ENCODE measurements at places on chromosomes 3 and 15.
A peak's percentile ranks its signal among the peaks of the same experiment; 100 is the strongest.

DNA sequence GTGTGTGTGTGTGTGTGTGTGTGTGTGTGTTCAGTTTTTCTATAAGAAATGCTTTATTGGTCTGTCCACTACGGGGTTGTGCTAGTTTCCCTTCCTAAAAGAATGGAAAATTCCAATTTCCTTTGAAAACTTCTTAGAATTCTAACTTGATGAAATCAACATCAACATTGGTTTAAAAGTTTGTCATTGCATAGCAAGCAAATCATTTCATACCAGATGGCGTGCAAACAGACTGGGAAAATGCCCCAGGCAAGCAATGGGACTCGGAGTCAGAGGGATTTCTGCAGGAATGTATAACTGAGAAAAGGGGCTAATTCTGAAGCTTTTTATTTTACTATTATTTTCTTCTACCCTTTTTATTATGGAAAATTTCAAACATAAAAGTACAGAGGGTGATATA, 13.1 kb upstream of the DYNC1LI1 start:
- no peak for DNase-seq

DNA sequence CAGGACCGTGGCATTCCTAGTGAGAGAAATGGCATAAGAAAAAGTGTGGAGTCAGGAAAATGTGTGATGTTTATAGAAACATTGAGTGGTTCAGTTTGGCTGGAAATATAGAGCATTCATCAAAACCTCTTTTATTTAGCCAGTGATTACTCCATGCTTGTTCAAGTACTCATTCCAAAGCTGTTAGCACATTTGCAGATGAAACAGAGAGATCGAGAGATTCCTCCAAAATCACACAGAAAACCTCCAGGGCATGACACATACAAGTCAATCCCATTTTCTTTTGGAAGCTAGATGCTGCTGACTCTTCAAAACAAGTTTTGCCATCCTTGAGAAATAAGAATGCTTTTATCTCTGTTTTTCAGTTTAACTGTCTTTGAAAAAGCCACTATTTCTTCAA, 11.5 kb upstream of the MB21D2 start:
- peak; percentile 41 for DNase-seq

- no peak for DNase-seq
Measured at GRCh38 chr3:14286887-14287500, 108.4 kb downstream of the LSM3 start.

GRCh38 chr3:146496726-146497125, 27.4 kb upstream of the PLSCR2 start:
- no peak for DNase-seq

- no peak for DNase-seq
Measured at GRCh38 chr15:82649226-82649999, 2.2 kb upstream of the CPEB1 start.

GRCh38 chr3:25665315-25666280, 891 bp upstream of the TOP2B start:
- DNase-seq = peak; percentile 57

DNA sequence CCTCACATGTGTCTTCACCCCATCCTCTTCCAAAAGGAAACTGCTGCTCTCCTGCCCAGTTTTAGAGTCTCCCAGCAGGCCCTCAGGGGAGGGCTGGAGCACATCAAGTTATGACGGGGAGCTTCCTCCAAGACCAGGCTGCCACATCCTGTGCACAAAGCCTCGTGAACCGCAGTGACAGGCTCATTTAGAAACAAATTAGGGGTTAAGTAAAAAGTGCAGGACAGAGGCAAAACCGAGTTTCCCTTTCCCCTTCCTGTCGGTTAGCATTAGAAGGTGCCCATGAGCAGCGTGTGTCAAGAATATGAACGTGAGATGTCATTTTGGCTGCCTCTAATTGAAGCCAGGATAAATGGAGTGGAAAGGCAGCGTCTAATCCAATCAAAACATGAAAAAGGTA, 199.7 kb downstream of the ARRDC4 start:
- no peak for DNase-seq

GRCh38 chr15:38307251-38307650, 54.6 kb downstream of the SPRED1 start:
- DNase-seq = no peak

DNA sequence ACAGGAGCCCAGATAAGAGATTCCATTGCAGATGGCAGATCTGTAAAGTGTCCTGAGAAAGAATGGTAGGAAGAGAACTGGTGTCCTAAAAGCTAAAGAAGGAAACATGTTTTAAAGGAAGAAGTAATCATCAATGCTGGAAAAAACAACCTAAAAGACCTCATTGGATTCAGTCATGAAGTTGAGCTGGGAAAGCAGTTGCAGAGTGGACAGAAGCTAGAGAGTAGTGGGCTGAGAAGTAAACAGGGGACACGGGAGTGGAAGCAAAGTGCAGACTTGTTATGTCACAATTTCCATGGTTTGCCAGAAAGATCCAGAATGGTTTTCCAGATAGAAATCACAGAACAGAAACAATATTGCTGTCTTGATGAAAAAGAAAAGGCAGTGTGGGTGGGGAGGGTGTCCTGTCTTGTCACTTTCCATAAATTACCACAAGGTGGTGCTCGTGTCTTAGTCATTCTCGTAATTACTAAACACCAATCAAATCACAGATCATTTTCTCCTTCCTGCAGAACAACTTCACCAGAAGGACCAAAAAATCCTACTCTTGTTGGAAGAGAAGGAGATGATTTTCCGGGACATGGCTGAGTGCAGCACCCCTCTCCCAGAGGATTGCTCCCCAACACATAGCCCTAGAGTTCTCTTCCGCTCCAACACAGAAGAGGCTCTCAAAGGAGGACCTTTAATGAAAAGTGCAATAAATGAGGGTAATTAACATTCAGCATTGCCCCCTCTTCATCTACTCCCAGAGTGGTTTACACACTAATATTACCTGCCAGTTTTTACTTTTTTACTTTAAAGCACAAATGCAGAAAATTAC, 64.5 kb downstream of the KLHL25 start:
- DNase-seq = peak; percentile 63

DNA sequence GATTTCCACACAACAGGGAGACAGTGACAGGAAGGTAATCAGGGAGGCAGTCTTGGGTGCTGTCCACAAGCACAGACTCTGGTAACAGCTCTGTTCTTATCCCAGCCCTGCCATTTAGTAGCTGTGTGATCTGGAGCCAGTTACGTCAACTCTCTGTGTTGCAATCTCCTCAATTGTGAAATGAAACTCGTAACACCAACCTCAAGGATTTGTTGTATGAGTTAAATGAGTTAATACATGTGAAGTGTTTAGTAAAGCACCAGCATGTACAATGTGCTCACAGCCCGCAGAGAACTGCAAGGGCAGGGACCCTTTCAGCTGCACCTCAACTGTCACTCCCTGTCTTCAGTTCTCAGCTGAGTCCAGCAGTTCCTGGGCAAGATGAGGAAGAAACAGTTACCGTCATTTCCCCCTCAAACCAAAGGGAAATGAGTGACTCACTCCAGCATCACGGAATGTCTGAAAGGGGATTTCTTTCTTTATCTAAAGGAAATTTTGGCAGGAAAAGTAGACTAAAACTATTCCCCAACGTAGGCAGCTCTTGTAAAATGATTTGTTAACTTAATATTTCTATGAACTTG, 39.9 kb upstream of the MB21D2 start:
- peak; percentile 94 for DNase-seq

- DNase-seq = no peak
Measured at GRCh38 chr3:160392798-160393197, 6.2 kb downstream of the IFT80 start.

Measured in fibroblast of upper back skin (primary cell).